ENCODE measurements at places on chromosomes 16 and 17.

DNA sequence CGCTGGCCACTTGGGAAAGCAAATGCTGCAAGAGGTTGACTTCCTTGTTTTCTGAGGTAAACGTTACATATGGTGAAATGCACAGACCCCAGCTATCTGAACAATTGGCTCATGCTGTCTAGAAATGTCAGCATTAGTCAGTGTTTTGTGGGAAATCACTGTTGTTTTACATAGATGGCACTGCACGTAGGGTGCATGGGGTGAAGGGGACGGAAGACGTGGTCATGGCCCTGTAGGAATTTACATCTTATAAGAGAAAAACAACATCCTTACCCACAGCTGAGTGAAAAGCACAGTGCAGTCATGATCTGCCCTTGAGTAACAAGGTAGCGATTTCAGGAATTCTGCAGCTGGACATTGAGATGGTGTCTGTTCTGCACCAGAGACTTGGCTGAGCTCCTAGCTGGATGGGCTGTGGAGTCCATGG lies 15.2 kb downstream of the RPTOR start:
- no peak for DNase-seq

DNA sequence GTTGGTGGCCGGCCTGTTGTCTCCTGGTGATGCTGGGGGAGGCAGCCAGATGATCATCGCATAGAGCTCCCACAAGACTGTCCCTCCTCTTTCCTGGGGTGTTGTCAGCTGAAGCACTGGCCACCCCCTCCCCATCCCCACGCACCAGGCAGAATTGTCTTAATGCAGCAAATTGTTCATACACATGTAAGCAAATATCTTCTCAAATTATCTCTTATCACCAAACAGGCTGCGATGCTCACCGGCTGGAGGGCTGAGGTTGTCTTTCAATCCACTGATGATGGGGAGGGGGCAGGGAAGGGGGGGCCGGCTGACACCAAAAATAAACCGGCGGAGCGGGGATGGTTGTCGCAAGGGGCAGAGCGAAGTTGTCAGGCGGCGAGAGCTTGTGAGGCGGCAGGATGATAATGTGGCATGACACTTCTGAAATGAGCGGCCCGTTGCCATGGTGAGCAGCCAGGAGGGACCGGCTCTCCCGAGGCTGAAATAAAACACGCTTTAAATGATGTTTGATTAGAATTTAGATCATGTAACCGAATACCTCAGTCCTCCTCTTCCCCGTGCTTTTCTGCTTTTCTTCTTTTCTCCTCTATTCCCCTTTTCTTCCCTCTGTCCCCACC lies 59.8 kb downstream of the MRM1 start:
- DNase-seq: no peak

DNA sequence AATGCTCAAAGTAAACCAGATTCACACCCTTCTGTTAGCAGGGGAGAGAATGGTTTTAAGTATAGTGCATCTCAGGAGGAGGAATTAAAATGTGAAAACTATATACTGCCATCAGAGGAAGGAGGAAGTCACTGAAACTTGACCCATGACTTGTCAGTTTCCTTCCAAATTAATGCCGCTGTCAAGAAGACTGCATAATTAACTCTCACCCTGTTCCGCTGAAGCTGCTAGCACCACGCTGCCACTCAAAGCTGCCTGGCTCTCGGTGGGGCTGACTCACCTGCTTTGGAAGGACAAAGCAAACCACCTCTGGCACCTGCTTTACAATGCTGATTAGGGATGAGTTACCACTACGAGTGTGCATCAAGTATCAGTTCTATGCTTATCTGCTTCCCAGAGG lies 37.8 kb upstream of the ULK2 start:
- DNase-seq: no peak

DNA sequence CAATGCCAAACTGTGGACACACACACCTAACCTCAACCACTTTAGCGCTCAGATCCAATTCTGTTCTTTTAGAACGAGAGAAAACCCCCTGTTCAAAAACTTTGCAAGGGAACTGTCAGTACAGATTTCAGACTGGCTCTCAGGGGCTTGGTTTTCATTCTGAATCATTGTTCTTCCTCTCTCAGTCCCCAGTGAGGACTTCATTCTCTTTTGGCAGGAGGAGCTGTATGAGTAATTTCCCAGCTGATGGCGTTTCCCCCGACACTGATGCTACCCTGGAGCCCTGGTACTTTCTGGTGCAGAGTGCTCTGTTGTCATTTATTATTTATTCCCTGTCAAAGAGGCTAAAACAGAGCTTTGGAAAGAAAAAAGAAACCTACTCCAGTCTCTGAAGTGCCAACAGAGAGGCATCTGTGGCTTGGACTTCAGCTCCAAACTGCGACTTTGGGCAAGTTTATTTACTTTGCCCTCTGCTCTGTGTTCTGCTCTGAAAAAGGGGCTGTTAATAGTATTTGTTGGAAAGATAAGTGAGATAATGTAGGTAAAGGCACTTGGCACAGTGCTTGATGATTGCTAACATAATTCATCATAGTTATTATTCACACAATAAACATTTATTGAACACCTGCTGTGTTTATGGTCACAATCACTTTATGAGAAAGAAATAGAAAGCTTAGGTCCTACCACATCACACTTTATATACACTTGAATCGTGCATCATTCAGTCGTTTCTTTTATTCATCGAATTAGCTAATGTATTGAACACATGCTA lies 28.3 kb downstream of the ETV4 start:
- no peak for DNase-seq

DNA sequence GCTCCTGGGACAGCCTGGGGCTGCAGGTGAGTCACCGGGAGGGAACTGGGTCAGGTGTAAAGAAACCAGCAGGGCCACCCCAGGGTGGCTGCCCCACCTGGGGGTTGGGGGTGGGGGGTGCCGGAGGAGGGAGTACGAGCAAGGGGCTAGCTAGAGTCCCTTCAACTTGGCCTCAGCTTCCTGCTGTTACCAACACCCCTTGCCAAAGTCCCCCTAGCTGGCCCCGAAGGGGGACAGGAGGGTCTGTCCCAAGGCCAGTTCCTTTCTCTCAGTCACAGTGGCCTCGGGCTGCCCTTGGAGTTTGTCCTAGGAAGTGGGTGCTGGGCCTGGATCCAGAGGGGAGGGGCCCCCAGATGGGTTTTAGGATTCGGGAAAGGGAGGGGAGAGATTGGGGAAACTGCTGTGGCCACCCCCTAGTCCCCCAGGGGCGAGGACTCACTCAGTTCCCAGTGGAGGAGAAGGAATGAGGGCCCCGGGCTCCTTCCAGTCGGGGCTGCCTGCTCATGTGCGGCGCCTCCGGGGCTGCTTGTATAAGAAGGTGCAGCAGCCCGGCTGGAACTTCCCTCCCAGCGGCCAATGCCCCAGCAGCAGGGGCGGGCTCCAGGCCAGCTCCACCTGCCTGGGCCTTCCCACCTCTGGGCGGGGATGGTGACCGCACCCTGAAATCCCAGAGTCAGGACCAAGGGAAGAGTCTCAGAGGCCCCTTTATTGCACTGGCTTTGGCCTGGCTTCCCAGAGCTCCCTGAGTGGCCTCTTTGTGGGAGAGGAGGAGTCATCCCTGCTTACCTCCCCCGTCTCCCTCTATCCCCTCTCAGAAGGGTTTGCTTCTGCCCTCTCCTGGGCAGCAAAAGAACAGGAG lies 7.3 kb downstream of the ARHGAP27 start:
- no peak for DNase-seq

GRCh38 chr16:76963614-76964315 lies 227.2 kb upstream of the MON1B start:
- peak; percentile 31 for DNase-seq

- DNase-seq: no peak
Measured at GRCh38 chr17:726271-726919, 6.0 kb upstream of the TLCD3A start.

GRCh38 chr17:83183145-83183948 lies 103.9 kb downstream of the METRNL start:
- no peak for DNase-seq

GRCh38 chr17:64520359-64520758 lies 13.6 kb downstream of the CEP95 start:
- no peak for DNase-seq

DNA sequence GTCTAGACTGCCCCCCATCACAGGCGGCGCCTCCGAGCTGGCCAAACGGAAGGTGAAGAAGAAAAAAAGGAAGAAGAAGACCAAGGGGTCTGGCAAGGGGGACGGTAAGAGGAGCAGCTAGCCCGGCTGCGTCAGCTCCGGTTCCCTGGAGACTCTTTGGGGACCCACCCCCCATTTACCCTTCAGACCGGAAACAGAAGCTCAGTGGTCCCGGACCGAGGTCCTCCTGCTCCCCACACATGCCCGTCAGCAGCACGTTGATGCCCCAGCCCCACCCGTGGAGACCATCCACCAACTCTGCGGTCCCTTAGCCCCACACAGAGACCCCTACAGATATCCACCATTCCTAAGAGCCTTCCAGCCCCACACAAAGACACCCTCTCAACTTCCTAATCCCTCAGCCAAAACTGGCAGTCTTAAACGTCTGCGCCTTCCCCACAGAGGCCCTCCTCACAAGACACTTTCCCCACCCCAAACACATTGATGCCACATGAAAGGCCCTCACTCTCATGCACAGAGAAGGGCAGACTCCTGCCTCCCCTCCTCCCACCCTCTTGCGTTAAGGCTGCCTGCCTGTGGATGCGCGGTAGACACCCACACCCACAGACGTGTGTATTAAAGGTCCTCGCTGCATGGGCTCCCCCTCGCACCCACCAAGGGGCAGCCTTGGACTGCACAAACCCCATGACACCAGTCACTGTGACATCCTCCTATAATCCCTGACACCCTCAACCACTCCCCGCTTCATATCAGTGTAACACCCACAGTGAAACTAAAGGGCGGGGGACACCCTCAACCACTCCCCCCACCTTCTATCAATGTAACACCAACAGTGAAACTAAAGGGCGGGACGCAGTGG lies 58.2 kb upstream of the RPH3AL start:
- no peak for DNase-seq

GRCh38 chr17:35448899-35449227 lies 297 bp upstream of the SLFN13 start:
- no peak for DNase-seq

DNA sequence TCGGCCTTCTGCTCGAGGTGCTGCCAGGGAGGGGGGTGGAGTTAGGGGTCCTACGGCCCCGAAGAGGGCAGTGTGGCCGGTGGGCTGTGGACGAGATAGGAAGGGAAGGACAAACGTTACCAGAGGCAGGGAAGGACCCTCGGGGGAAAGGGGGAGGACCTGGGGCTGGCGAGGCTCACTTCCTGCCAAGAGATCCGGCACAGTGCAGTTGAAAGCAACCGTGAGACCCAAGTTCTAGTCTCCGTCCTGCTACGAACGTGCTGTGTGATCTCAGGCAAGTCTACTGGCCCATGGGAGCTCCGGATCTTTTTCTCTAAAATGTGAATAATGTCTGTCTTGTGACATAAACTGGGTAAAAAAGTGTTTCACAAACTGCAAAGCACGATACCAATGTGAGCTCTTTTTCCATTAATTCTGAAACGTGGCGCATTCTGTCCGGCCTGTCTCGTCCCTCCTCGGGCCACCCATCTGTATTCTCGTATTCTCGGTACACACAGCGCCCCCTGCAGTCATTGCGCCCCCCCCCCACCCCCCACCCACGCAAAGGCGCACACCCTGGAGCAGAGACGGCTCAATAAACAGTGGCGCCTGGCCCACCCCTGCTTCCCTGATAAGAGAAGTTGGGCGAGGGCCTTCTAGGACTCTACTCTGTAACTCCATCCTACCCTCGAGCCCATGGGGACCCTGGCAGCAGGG lies 8.8 kb downstream of the CYGB start:
- DNase-seq: no peak

DNA sequence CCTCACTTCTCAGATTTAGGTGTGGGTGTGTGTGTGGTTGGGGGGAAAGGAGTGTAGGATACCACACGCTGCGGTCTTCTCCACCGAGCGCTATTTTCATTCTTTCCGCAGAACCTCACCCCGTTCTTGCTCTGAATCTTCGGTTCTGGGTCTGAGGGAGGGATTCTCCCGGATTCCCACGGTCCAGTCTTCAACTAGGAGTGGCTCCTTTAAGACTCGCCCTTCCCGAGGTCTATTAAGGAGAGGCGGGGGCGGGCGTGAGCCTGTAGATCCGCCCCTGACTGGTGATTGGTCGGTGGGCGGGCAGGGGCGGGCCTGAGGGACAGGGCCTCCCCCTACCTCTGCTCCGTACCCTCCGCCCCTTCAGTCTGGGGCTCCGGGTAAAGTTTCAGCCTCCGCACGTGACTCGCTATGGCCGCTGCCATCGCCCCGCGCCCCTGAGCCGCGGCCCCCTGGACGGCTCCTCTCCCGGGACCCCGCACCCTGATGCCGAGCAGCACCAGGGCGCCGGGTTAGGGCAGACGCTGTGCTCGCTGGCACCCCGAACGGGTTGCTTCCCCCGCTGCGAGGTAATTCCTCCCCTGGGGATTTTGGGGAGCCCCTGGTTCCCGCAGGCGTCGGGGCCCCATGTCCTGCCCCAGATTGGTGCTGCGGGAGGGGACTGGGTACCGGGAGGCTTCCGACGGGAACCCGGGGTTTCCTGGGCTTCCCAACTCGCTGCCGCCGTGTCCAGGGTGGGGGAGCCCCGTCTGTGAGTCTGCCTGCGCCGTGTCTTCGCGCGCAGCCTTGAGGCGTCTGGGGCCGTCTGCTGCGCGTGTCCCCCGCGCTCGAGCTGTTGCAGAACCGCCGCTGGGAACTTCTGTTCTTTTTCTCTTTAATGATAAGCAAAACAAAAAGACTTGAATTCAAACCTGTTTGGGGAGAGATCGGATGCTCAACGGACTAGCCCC lies 9.2 kb downstream of the RARA start:
- DNase-seq: peak; percentile 99

DNA sequence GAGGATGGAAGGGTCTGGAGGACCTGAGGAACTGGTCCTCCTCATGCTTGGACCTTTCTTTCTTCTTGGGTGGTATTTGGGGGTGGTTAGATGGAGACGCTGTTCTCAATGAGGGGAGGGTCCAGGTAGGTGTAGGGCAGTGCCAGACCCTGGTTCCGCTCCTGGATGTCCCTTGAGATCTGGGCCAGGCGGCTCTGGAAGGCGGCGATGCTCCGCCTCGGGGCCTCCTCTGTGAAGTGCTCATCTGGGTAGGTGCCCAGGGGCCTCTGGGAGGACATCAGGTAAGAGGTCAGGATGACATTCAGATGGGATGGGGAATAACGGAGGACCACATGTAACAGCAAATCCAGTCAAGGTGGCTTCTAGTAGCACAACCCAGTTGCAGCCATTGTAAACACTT lies 9.0 kb upstream of the ALOX12B start:
- no peak for DNase-seq

DNA sequence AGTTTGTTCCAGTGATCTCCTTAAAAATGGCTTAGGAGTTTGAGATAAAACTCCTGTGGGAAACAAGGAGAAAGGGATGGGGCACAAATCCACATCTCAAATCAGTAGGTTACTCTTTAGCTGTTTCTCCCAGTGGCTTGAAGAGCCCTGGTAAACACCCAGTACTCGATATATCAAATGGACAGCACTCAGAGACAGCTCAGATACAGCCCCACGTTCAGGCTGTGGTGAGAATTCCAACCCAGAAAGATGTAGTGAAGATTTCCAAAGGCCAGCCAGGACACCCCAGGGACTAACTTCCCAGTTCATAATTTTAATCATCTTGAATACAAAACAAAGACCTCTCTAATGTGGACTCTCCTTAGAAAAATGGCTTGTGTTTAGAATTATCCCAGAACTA lies 6.4 kb upstream of the VEZF1 start:
- DNase-seq: no peak

GRCh38 chr17:74637926-74638325 lies 14.4 kb upstream of the CD300E start:
- no peak for DNase-seq

- no peak for DNase-seq
Measured at GRCh38 chr17:6429266-6429665, 5.7 kb downstream of the AIPL1 start.
